Memory B cell (primary cell): ENCODE measurements at places on chromosomes 7 and 10.
A peak's percentile ranks its signal among the peaks of the same experiment; 100 is the strongest.

DNA sequence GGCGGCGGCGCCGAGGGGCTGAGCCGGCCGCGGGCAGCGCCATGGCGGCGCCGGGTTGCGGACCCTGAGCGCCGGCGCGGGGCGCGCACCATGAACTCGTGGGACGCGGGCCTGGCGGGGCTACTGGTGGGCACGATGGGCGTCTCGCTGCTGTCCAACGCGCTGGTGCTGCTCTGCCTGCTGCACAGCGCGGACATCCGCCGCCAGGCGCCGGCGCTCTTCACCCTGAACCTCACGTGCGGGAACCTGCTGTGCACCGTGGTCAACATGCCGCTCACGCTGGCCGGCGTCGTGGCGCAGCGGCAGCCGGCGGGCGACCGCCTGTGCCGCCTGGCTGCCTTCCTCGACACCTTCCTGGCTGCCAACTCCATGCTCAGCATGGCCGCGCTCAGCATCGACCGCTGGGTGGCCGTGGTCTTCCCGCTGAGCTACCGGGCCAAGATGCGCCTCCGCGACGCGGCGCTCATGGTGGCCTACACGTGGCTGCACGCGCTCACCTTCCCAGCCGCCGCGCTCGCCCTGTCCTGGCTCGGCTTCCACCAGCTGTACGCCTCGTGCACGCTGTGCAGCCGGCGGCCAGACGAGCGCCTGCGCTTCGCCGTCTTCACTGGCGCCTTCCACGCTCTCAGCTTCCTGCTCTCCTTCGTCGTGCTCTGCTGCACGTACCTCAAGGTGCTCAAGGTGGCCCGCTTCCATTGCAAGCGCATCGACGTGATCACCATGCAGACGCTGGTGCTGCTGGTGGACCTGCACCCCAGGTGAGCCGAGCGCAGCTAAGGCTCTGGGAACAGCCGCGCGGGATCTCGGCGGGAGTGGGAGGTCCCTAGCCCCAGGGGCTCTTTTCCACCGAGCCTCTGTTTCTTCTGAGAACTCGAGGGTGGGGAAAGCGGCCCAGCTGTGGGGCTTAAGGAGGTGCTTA lies at the start of gene GPR26:
GPR26 (plus strand) TSS at position 38 of the 919 bp plus-strand sequence; CDS start at position 91, 53 bp downstream.
- no peak for DNase-seq

DNA sequence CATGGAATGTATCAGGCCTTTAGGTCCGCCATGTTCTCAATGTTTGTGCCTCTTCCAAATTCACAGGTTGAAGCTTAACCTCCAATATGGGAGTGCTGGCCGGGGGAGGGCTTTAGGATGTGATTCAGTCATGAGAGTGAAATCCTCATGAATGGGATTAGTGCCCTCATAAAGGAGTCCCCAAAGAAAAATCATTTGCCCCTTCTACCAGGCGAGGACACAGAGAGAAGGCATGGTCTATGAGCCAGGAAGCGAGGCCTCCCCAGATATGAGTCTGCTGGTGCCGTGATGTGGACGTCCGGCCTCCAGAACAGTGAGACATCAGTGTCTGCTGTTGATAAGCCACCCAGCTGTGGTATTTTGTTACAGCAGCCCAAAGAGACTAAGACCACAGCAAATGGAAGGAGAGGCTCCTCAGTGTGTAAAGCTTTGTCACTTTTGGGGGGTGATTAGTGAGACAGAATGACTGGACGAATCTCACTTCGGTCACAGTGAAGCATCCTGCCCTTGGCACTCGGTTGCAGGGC lies 231.3 kb upstream of the KLF6 start:
- DNase-seq: no peak

DNA sequence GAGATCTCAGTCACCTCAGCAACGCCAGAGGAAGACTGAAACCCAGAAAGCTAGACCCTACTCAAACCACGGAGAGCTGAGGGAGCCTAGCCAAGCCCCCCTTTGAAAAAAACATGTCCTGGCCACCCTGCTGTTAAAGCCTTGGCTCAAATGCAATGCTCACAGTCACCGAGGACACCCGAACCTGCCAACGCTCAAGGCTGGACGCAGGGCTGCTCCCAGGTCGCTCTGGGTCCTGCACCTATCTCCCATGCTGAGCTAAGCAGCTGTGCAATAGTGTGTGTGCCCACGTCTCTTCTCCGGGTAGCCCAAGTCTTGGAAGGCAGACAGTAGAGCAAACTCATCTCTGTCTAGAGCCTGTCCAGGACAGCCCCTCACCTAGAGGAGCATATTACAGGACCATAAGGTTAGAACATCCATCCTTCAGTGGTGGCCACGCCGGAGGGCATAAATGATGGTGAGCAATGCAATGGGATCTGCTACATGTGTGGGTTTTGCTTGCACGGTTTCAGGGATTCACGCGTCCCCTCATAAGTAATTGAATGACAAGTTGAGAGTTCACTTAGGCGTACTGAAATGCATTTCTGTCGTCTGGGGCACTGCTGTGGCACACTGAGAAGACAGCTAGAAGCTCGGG lies 94.2 kb upstream of the DDC start:
- no peak for DNase-seq

DNA sequence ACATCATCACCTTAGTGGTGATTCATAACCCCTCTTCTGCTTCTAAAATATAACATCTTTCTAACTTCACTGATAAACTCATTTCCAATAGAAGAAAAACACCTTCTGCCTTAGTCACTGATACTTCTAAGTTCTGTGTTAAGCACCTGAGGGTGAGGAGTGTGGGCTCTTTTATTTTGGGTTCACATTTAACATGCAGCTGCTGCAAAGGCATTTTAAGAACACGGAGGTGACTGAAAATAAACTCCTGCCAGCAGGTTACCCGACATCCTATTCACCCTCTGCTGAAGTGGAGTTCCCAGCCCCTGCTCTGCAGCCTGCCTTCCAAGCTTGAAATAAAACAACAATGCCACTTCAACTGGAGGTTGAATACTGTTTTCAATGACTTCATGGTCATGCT lies 202.9 kb upstream of the PLXNA4 start:
- DNase-seq: no peak

- no peak for DNase-seq
These were observed 4.1 kb downstream of the KNDC1 start for GRCh38 chr10:133163889-133164815.

GRCh38 chr7:99124751-99125504 lies 19.0 kb downstream of the SMURF1 start:
- DNase-seq: no peak

DNA sequence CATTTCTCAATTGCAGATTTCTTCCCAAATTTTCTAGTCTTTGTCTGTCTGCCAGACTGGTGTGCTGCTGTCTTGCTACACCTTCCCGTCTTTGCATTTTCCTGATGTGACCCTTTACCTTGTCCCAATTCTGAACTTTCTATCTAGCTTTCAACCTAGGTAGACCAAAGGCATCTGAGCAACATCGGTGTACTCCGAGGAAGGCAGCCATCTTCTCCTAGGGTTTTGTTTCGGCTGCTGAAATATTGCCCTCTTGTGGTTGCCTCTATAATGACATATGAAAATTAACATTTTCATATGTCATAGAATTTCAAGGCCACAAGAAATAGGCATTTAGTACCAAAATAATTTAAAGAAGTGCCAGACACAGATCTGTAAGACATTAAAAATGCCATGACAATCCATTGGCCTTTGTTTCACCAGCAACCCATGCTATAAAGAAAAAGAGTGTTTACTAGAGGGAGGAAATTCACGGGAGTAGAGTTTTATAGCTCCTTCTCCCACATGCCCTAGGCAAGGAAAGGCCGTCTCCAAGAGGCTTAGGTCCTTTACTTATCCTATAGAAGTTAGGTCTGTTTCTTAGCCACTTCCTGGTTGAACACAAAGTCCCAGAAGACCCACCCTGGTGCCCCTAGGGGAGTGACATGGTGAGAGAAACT lies 23.4 kb downstream of the OR9A2 start:
- DNase-seq: peak; percentile 61

DNA sequence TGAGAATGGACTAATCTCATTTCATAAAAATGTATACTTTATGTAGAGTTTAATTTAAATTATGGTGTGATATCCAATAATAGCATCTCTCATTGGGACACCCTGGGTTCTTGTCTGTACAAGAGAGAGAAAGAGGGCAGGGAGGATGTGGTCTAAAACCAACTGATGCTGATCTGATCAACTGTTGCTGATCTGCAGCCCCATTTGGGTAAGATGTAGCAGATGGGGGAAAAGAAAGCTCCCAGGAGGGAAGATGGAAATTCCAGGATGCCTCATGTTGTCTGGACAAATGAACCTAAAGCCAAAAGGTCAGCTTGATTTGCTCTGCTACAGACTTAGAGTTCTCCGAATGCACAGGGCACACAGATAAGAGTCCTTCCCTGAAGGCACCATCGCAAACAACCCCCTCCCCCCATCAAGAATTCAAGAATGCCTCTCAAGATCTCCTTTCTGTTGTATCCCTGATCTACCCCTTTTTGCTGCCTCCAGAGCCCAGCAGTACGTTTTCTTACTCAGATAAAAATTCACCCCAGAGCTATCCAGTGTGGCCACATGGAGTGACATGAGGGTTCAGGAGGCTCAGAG lies 171.4 kb upstream of the INHBA start:
- DNase-seq: no peak

DNA sequence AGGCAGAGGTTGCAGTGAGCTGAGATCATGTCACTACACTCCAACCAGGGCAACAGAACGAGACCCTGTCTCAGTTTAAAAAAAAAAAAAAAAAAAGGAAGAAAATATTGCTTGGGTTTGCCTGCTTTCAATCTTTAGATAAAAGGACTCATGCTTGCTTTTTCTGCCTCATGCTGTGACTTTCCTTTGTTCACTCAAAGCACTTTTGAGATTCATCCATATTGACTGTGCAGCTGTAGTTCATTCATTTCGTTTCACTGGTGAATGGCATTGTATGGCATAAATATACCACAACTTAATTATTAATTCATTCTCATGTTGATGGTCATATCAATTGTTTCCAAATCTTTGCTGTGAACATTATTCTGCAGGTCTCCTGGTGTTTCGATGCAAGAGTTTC lies 97.6 kb upstream of the NFE2L3 start:
- no peak for DNase-seq

DNA sequence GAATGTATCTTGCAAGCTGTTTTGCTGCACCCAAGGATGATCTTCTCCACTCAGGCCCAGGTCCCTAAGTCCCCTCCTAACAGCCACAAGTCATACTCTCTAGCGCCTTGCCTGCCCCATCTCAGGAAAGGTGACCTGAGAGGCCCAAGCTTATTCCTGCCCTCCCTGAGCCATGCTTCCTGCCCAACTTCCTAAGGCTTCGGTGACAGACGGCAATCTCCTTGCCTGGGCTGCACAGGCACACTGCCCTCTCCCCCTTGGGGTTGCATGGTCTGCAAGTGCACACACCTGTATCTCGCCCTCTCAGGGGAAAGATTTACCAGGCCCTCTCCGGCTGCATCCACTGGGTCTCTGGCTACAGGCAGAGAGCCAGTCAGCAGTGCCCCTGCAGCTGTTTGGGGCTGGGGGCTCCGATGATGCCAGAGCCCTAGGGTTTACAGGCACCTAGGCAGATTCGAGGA lies 771 bp upstream of the ADIRF start:
- DNase-seq: no peak

DNA sequence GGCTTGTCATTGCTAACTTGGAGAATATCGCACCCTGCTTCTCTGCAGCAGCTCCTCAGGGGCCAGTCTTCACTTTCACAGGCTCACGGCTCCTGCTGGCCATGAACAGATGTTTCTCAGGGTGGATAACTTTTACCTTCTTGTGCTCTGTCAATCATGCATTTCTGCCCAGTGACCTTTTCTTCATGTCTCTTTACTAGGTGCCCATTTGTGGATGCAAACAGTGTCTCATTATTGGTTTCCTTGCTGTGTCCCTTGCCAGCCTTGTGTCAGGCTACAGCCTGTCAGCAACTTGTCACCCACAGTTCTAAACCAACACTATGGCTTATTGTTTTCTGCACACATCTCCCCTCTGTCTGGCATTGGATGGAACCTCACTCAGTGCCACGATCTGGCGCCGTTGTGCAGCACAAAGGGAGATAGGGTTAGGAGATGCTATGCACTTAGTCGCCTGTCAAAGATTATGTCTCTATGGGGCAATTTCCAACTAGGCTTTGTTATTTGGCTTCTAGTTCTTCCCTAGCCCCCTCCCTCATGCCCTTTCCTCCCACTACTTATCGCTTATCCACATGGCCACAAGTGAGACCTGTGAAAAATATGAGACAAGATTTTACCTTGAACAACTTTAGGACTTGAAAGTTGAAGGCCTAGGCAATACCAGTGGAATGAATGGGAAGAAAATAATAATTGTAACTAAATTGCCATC lies 45.7 kb upstream of the NXPH1 start:
- no peak for DNase-seq

DNA sequence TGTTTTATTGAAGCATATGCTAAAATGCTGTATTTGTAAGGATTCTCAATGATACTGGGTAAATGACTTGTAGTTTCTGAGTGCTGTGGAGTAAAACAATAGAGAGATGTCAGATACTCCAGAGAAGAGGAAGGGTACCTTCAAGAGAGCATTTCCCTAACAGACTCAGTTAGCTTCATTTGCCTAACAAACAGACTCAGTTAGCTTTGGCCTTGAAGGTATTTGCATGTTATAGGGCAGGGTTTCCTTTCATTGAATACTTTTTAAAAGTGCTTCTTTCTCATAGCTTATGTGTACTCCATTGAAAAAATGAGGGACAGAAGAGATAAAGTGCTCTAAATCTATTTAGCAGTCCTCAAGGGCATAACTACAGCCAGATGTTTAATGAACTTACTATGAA lies 101.8 kb downstream of the CHN2 start:
- DNase-seq: no peak

- DNase-seq: no peak
These were observed 118.8 kb upstream of the MYO3A start for GRCh38 chr10:25815236-25815635.

DNA sequence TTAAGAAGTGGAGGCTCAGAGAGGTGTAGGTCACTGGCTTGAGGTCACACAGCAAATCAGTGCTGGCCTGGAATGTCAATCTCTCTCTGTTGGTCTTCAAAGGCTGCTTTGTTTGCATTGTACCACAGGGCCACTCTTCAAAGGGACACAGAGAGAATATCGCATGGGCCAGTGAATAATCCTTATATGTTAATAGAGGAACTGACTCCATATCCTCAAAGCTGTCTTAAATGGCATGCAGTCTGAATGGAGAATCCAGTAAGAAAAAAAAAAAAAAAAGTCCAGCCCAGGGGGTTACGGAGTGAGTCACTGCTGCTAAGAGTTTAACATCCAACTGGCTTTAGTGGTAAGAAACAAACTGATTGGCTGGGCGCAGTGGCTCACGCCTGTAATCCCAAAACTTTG lies 54.1 kb downstream of the NRAP start:
- no peak for DNase-seq

GRCh38 chr10:106874604-106874889 lies 290.0 kb downstream of the SORCS1 start:
- DNase-seq: no peak
